ENCODE measurements at places on chromosomes 12 and 14.

- DNase-seq, result no peak
Measured at GRCh38 chr14:20143911-20144310, 5.3 kb downstream of the OR4N5 start.

- no peak for DNase-seq
Measured at GRCh38 chr14:104178279-104178678, 39.9 kb downstream of the KIF26A start.

DNA sequence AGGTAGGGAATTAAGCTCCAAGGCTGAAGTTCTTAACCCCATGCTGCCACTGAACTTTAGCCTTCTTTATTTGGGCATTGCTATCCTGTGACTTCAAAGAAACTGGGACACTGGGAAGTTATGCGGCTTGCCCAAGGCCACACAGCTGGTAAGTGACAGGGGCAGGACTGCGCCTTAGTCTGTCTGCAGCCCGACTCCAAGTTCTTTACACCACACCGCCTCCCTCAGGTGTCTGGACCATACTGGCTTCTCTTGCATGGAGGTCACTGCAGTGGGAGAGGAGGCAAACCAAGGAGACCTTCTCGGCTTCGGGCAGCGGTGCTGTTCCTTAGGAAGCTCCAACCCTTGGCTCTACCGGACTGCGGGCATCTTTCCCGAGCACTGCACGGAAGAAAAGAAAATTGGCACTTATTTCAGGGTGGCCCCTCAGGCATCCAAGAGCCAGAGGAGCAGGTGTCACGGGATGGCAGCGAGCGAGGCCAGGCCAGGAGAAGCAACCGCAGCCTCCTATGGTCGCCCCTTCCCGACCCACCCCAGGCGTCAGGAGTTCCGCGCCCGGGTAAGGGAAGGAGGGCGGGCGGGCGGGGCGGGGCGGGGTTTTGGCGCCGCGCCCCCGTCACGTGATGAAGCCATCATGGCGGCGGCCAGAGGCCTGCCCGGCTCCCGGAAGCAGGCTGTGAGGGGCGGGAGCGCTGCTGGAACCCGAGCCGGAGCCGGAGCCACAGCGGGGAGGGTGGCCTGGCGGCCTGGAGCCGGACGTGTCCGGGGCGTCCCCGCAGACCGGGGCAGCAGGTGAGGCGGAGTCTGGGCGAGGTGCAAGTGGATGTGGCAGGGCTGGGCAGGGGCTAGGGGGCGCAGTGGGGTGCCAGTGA is 16.4 kb upstream of the ESPL1 start:
- DNase-seq, result peak; percentile 67

DNA sequence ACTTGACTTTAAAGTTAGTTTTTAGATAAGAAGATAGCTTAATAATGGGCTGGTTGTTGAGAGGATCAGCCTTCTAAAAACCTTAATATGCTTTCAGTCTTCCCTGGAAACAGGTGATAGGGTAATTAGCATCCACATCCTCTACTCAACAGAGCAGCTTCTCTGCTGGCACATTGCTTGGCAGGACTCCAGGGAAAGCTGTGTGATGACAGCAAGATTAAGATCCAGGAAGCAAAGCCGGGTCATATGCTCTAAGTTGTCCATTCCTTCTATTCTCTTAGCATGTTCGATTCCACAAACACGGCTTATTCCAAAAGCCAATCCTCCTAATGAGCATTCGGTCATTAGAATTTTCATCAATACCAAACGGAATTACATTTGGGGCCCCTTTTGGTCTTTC is 87.0 kb downstream of the HMGA2 start:
- no peak for DNase-seq

DNA sequence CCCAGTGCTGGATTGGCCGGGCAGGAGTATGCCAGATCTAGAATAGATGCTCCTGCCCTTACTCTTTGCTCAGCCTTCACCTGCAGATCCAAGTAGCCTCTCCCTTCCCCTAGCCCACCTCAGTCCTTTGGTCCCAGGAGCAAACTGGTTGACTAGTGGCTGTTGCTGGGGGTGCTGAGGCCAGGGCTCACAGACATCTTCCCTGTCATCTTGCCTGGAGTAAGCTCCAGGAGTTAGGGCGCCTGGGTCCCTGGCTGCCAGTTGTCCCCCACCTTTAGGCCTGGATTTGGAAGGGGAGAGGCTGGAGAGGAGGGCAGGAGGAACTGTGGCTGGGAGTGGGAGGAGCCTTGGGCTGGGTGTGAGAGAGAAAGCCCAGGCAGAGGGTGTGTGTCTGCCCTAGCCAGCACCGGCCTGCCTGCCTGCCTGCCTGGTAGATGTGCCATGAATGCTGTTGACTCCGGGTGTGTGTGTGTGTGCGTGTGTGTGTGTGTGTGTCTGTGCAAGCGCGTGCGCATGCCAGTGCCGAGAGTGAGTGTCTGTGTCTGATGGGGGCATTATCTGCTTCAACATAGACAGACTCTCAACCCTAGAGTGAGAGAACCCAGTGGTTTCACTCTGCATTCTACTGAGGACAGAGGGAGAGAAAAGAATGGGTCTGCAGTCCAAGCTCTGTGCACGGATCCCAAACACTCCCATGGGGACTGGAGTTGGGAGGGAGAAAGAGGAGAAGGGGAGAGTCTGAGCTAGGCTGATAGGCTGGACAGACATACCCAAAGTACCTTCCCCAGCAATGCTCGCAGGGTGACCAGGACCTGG is 845 bp upstream of the RARG start:
- peak; percentile 56 for DNase-seq

DNA sequence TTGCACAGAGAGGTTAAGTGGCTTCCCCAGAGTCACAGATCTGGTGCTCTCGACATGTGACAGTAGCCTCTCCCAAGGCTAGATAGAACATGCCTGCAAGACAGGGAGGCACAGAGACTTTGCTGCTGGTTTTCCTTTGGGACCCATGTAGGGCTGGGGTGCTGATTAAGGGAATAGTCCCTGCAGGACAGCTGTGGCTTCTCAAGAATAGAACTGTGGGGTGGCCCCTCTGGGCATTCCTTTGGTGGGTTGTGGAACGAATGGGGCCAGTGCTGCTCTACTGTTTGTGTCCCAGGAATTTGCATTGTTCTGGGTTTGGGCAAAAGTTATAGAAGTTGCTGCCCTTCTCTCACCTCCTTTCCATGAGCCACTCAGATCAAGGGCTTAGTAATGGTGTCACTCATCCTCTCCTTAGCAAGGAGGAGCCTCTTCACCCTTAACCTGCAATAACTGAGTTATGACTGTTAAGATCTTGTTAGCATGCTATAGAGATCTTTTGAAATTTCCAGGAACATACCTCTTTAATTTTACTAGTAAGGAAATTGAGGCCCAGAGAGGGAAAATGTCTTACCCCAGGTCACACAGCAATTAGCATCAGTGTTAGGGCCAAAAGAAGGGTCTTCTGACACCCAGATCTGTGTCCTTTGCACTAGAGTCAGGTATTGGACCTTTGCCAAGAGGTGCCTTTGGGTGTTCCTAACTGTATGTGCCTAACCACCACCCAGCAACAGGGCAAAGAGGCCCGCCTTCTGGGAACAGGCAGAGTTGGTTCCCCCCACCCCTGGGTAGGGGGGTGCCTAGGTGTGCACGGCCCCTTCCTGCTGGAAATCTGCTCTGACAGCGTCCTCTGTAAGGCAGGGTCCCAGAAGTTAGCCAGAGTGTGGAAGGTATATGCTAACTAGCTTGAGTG is 31.4 kb downstream of the CD9 start:
- DNase-seq, result no peak

DNA sequence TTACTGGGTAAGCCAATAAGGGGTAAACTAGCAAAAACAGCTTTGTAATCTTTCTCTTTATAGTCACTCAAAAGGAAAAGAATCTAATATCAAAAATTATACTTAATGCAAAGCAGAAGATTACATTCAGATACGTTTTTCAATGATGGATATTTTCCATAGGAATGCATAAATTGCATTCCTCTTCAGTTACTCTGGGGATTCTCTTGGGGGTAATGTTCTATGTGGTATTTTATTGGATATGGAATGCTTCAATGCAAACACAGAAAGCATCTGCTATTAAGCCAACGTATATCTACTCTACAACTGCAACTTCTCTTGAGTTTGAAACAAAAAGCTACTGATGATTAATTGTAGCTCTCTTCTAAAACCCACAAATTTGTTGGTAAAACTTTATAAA is 106.0 kb downstream of the SLC41A2 start:
- no peak for DNase-seq

GRCh38 chr14:83842547-83842946 is 1687.4 kb upstream of the FLRT2 start:
- no peak for DNase-seq

- no peak for DNase-seq
Measured at GRCh38 chr12:6113691-6114475, 10.6 kb downstream of the VWF start.

DNA sequence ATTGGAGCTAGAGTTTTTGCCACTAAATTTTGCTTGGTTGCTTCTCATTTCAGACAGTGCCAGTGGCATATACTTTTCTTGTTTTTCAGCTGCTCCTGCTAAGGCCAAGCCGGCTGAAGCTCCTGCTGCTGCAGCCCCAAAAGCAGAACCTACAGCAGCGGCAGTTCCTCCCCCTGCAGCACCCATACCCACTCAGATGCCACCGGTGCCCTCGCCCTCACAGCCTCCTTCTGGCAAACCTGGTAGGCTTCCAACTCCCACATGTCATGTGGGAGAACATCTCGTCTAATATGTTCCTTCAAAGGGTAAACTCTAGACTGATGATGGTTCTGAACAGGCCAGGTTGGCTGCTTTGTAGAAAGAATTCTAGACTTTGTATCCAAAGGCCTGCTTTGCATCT is 11.0 kb downstream of the DLST start:
- DNase-seq, result no peak

DNA sequence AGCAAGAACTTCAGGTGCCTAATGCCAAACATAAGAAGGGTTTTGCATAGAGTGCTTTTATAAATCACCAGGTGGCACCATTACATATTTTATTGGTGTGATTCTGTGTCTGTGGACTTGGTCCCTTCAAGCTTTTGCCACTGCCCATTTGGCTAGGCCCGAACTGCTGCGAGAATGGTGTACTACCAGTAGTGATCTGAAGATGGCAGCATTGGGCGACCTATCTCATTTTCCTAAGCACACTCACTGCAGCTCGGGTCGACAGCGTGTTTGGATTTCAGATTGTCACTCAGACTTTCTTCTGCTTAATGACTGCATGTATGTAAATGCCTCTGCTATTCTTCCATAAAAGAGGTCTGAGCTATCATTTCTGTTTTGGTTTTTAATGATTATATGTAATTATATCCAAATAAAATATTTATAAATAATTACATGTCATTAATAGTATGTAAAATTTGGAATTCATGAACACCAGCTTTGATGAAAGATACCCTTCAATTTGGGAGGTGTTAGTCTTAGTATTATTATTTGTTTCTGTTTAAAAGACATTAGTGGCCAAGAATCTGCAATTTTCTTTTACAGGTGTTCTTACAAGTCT is 78.5 kb downstream of the TPH2 start:
- DNase-seq, result peak; percentile 55

DNA sequence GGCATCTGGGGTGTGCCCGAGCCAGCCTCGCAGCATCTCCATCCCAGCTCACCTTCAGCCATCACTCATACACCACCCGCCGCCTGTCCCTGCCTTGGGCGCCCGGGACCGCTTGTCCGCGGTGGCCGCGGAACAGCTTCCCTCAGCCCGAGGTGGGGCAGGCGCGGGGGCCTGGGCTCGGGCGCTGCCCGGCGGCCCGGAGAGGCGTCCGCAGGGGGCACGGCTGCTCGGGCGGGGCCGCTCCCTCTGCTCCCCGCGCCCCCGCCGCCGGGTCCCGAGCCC is 430 bp downstream of the SLC41A2 start:
- DNase-seq, result peak; percentile 35

DNA sequence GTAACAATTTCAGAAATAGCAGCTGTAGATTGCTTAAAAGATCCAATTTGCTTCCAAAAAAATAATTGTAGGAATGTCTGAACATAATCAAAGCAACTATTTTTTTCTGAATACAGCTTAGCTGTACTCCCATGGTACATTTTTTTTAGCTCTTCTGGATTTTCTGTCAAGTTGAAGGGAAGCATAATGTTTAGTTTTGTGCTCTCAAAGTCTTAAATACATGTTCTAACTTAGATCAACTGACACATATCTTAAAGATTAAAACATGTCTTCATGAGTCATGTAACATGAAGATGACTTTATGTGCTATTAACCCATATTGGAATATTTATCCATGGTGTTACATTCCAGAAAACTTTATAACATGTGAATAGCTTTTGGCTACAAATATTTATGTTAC is 255.7 kb downstream of the BTG1 start:
- no peak for DNase-seq

- DNase-seq, result no peak
Measured at GRCh38 chr14:85799668-85800067, 269.7 kb downstream of the FLRT2 start.

GRCh38 chr12:673849-674248 is 10.6 kb upstream of the NINJ2 start:
- no peak for DNase-seq

DNA sequence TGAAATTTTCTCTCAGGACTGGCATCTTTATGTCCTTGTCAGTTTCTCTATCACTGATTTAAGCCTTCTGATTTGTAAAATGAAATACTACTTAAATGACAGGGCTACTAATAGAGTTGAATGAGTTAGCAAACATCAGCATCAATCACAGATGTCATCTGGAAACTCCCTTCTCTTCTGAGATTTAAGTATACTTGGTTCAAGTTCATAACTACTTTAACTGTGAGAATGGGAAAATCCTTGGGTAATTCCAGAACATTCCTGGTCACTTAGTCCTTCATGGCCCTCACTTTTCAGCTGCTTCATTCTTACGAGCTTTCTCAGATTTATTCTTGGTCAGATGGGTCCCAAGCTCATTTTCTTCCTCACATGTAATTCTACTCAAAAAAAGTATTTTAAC is 1655.3 kb upstream of the FLRT2 start:
- no peak for DNase-seq

DNA sequence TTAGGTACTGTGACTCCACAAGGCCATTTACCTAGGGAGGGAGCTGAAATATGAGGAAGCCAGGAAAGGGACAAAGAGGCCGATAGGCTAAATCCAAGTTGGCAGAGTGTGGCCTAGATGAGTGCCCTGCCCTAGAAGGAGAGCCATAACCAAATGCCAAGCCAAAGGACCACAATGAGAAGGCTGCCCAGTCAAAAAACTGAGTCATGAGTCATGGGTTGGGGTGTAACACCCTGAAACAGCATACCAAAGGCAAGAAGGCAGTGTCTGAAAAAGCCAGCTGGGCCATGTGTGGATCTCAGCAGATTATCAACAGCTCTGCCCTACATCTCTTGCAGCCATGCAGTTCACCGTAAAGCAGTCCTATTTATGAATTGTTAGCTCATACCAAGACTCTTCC is 171.7 kb downstream of the PHLDA1 start:
- DNase-seq, result no peak

GRCh38 chr14:29672831-29673230 is 254.8 kb downstream of the PRKD1 start:
- no peak for DNase-seq

Measured in CD4-positive, alpha-beta memory T cell (primary cell).